ENCODE measurements at places on chromosomes 13 and 19. TPM values are rescaled to one million over a fixed set of nuclear protein-coding genes. Genes with fewer than 3 reads are reported as not detected.

GRCh38 chr19:43699506-43700394 is 16.1 kb upstream of the IRGC start:
- no peaks in the 10 kb centered on the region for H3K27me3 ChIP-seq
- peak overlapping the region; percentile 65 for H3K4me3 ChIP-seq

DNA sequence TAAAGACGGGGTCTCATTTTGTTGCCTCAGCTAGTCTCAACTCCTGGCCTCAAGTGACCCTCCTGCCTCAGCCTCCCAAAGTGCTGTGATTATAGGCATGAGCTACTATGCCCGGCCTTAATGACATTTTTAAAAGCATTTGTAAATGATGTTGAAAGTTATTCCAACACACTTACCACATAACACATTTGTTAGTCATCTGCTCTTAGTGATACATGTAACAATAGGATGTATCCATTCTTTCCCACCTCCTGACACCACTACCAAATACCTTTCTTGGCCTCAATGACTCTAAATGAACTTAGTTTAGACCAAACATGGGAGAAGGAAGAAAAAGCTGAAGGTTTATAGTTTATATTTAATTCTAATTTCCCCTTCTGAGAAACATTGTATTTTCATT is 59.8 kb upstream of the MEDAG start:
- H3K27me3 ChIP-seq = no peaks in the 10 kb centered on the region
- H3K36me3 ChIP-seq = no peaks in the 10 kb centered on the region
- H3K27ac ChIP-seq = no peak overlapping the region
- DNase-seq = no peak
- no peaks in the 10 kb centered on the region for H3K4me1 ChIP-seq

DNA sequence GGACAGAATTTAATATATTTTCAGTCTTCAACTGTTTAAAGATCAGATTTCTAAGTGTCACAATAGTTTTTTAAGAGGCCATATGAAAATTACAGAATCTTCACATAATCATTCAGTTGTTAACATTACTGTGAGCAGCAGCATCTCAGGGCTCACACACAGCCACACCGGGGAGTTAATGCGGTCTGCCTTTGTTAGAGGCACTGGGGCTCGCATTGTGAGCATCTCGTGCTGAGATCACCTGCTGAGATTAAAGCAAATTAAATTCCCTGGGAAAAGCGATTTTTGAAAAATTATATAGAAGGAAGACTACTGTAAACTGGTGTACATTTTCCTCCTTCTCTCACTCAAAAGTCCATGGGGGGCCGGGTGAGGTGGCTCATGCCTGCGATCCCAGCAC is 16.6 kb downstream of the GPR12 start:
- H3K36me3 ChIP-seq = no peaks in the 10 kb centered on the region
- no peaks in the 10 kb centered on the region for H3K4me1 ChIP-seq
- H3K27me3 ChIP-seq = peaks cover 27% of the 10 kb centered on the region
- H3K4me3 ChIP-seq = no peak overlapping the region
- no peak overlapping the region for H3K27ac ChIP-seq

DNA sequence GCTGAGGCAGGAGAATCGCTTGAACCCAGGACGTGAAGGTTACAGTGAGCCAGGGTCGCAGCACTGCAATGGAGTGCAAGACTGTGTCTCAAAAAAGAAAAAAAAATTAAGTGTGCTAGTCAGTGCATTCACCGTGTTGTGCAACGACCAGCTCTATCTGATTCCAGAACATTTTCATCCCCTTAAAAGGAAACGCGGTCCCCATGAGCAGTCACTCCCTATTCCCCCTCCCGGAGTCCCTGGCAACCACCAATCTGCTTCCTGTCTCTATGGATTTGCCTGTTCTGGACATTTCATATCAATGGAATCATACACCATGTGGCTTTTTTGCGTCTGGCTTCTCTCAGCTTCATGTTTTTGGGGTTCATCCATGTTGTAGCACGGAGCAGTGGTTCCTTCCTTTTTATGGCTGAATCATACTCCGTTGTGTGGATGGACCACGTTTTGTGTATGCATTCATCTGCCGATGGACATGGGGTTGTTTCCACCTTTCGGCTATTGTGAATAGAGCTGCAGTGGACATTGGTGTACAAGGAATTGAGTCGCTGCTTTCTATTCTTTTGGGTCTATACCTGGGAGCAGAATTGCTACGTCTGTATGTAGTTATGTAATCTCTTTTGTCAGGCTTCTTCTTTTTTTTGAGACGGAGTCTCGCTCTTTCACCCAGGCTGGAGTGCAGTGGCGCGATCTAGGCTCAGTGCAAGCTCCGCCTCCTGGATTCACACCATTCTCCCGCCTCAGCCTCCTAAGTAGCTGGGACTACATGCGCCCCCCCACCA is 19.8 kb downstream of the MYO9B start:
- H3K36me3 ChIP-seq = no peaks in the 10 kb centered on the region
- H3K4me1 ChIP-seq = peaks cover 12% of the 10 kb centered on the region
- H3K27me3 ChIP-seq = no peaks in the 10 kb centered on the region
- DNase-seq = no peak

- peaks cover 21% of the 10 kb centered on the region for H3K36me3 ChIP-seq
- H3K4me1 ChIP-seq = no peaks in the 10 kb centered on the region
- DNase-seq = no peak
- H3K27me3 ChIP-seq = no peaks in the 10 kb centered on the region
- no peak overlapping the region for H3K27ac ChIP-seq
- H3K4me3 ChIP-seq = no peak overlapping the region
Observed at GRCh38 chr13:20157151-20157796, 3.6 kb downstream of the GJA3 start.

GRCh38 chr13:93499991-93500390 is 273.4 kb downstream of the GPC6 start:
- no peak overlapping the region for H3K27ac ChIP-seq
- no peaks in the 10 kb centered on the region for H3K27me3 ChIP-seq
- DNase-seq = no peak
- H3K4me3 ChIP-seq = no peak overlapping the region
- no peaks in the 10 kb centered on the region for H3K4me1 ChIP-seq

DNA sequence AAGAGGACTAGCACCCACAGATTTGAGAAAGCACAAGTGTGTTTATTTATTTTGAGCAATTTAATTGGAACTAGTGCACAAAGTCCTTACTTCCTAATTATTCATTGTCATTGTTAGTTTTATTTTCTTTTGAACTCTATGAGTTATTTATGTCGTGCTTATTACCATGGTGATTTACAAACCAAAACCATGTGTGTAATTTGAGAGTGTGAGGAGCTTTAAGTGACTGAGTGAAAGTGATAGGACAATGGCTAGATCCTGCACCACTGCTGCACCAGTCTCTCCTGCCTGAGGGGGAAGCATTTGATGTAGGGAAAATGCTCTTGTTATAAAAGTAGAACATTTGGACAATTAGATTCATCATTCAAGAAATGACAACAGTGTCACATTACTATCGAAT is 172.3 kb upstream of the KLF12 start:
- no peaks in the 10 kb centered on the region for H3K36me3 ChIP-seq
- H3K4me1 ChIP-seq = no peaks in the 10 kb centered on the region
- peaks cover 21% of the 10 kb centered on the region for H3K27me3 ChIP-seq
- no peak overlapping the region for H3K4me3 ChIP-seq
- H3K27ac ChIP-seq = no peak overlapping the region
- no peak for DNase-seq

- no peak overlapping the region for H3K27ac ChIP-seq
- H3K27me3 ChIP-seq = no peaks in the 10 kb centered on the region
- H3K4me1 ChIP-seq = no peaks in the 10 kb centered on the region
- no peak overlapping the region for H3K4me3 ChIP-seq
- no peak for DNase-seq
Observed at GRCh38 chr13:64029343-64030093, 2613.9 kb upstream of the PCDH20 start.

DNA sequence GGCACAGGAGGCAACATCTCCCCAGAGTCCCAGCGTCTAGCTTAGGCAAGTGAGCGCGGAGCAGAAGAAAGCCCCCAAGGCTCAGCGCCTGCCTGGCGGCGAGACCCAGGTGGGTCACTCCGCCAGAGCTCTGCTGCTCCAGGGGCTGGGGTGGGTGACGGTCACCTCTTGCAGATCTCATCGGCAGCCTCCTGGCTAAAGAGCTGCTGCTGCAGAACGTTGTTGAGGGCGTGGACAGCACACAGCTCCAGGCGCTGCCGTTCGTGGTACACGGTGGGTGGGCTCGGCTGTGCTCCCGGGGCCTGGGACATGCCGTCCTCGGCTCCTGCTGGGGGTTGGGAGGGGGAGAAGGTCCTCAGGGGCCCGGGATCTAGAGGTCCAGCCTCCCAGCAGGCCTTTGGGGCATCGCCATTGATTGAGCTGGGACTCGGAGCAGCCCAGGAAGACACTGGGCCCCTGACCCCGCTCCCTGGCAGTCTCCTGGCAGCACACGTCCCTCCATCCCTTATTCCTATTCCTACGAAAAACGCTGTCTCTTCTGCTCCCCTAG is 795 bp downstream of the JOSD2 start:
- H3K4me3 ChIP-seq = peak overlapping the region; percentile 84
- H3K27me3 ChIP-seq = peaks cover 41% of the 10 kb centered on the region
- peaks cover 64% of the 10 kb centered on the region for H3K36me3 ChIP-seq
- DNase-seq = no peak

DNA sequence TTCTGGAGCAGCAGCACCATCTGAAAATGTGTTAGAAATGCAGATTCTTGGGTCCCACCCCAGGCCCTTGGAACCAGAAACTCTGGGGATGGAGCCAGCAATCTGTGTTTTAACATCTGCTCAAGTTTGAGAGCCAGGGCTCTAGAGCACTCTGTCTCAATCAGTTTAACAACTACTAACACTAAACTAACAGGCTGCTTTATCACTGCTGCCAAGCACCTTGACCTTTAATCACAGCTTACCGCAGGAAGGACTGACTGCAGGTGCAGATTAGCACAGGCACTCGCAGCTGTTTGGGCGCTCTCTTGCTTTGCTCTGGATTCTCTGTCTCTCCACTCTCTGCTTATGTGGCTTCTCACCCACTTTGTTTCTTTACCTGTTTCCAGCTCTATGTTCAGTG is 163.5 kb downstream of the MTUS2 start:
- no peak overlapping the region for H3K27ac ChIP-seq
- H3K4me3 ChIP-seq = no peak overlapping the region
- no peaks in the 10 kb centered on the region for H3K4me1 ChIP-seq
- H3K36me3 ChIP-seq = no peaks in the 10 kb centered on the region

- no peaks in the 10 kb centered on the region for H3K36me3 ChIP-seq
- DNase-seq = no peak
- no peak overlapping the region for H3K27ac ChIP-seq
Observed at GRCh38 chr19:19154768-19155494, 15.1 kb downstream of the MEF2B start.

DNA sequence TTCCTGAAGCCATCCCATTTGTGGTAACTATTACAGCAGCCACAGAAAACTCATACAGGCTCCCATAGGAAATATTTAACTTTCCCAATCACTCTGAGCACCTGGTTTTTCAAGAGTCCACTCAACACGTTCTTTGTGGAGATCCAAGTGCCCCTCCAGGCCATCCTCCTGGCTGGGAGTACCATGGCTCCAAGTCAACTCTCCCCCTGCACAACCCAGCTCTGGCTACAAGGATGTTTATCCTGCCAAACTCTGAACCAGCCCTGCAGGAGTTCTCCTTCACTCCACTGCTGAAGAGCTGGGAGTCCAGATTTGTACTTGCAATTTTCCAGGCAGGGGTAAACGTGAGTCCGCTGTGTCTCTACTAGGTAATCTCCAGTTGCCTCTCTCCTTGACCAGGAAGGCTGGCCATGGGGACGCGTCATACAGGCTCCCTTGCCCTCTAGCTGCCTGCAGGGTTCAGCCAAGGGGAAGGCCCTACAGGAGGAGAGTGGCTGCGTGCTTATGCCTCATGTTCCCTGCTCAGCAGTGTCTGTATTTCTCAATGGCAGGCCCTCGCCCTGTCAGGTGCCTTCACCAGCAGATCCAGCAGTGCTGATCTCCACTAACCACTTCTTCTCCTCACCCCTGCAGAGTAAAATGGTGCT is 29.9 kb upstream of the ARGLU1 start:
- no peaks in the 10 kb centered on the region for H3K36me3 ChIP-seq
- H3K27ac ChIP-seq = no peak overlapping the region
- no peak for DNase-seq
- no peaks in the 10 kb centered on the region for H3K27me3 ChIP-seq
- H3K4me1 ChIP-seq = no peaks in the 10 kb centered on the region
- no peak overlapping the region for H3K4me3 ChIP-seq

DNA sequence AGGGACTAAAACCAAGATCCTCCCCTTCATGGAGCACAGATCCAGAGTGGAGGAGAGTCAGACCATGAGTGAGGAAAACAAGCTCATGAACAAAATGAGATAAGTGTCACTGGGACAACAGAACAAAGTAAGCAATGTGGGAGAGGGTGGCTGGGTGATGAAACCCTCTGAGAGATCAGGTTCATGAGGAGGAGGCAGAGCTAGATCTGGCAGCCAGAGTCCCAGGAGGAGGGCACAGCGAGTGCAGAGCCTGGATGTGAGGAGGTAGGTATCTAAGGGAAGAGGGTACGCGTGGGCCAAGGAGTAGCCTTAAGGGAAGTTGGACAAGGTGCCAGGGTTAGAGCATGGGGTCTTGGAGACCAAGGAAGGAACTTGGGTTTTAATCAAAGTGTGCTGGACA is 1311.9 kb downstream of the UQCRFS1 start:
- no peaks in the 10 kb centered on the region for H3K4me1 ChIP-seq
- no peaks in the 10 kb centered on the region for H3K27me3 ChIP-seq
- no peak overlapping the region for H3K4me3 ChIP-seq
- DNase-seq = no peak
- H3K27ac ChIP-seq = no peak overlapping the region

DHX34 gene
- total RNA-seq = 51.6 TPM

ZNF418 gene
- total RNA-seq = 2.3 TPM

TPTE2 gene
- not detected for total RNA-seq

ZNF726 gene
- total RNA-seq = 9.7 TPM

RYR1 gene
- 1.5 TPM for total RNA-seq

SLAIN1 gene
- 4.8 TPM for total RNA-seq

Data from Calu3 (cell line).